ENCODE measurements at places on chromosomes 1 and 21.
A peak's percentile ranks its signal among the peaks of the same experiment; 100 is the strongest.

DNA sequence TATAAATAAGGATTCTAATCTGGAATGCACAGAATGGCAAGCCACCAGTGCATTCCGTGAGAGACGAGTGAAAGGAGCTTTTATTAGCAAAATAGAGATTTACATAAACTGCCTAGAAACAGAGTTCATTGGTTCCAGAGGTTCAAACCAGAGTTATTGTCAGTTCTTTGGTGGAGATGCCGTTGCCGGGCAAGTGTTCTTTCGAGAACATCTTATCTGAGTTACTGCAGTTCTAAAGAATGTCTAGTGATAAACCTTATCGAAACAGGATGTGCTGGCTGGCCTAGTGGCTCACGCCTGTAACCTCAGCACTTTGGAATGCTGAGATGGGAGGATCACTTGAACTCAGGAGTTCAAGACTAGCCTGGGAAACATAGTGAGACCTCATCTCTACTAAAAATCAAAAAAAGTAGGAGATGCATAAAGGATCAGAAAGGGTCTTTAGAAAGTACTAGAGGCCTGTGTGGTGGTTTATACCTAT lies 19.9 kb upstream of the EVI5 start:
- DNase-seq, result peak; percentile 17

GRCh38 chr1:223411710-223412109 lies 18.5 kb downstream of the CCDC185 start:
- DNase-seq, result no peak

GRCh38 chr1:94281361-94282142 lies 44.2 kb upstream of the ARHGAP29 start:
- DNase-seq, result no peak

DNA sequence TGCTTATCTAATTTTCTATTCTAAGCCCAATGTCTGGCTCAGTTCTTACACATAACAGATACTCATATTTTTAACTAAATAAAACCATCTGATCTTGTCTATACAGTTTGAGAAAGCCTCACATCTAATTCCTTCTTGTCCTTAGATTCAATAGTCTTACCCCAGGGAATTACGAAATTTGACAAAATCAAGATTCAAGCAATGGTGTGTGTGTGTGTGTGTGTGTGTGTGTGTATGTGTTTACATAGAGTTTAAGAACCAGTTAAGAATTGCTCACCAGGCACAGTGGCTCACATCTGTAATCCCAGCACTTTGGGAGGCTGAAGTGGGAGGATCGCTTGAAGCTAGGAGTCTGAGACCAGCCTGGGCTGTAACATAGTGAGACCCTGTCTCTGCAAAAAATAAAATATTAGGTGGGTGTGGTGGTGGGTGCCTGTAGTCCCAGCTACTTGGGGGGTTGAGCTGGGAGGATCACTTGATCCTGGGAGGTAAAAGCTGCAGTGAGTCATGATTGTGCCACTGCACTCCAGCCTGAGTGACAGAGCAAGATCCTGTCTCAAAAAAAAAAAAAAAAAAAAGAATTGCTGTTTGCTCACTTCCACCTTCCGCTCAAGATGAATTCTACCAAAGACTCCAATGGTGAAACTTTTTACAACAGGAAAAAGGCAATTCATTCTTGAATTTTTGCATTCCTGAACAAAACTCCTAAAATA lies 6.2 kb downstream of the WDR64 start:
- no peak for DNase-seq

GRCh38 chr1:218209351-218209861 lies 75.7 kb upstream of the RRP15 start:
- DNase-seq, result no peak

- no peak for DNase-seq
These were observed at the start of gene KCNQ4 for GRCh38 chr1:40783001-40783905. Gene KCNQ4, plus strand, starts transcription at chr1:40783787. Its CDS starts 307 bp downstream, at chr1:40784094.

DNA sequence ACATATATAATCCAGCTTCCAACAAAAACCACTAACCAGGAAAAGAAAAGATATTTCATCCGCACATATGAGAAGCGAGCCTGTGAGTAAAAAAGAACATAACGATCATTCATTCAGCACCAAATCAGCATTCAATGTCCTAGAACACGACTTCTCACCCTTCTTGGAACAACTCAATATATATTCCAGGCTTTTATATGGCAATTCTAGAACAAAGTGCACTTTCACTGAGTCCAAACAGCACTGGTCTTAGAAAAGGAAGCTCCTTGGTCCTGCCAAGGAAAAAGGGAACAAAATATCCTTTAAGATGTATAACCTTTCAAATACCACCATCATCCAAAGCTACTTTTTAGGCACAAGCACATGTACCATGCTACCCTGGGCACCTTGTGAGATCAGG lies 44.5 kb downstream of the RPL5 start:
- no peak for DNase-seq

- DNase-seq, result no peak
These were observed 118.6 kb downstream of the PRDM16 start for GRCh38 chr1:3187415-3188149.

GRCh38 chr1:33659641-33660040 lies 187.2 kb downstream of the ZSCAN20 start:
- no peak for DNase-seq

DNA sequence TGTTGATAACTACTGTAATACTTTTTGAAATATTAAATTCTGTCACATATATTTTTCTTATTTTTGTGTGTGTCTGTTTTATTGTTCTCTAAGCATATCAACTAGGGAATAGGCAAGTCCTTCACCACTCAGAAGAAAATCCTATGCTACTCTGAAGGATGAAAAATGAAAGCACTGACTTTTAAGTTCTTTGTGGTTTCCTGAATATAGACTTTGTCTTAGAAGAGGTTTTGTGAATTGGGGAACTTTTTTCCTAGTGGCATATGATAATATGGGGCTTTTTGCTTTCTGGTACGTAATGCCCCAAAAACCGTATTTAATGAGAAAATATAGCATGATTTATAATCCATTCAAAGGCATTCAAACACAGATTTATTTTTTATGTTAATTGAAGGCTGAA lies 136.0 kb downstream of the SNX7 start:
- DNase-seq, result peak; percentile 30

DNA sequence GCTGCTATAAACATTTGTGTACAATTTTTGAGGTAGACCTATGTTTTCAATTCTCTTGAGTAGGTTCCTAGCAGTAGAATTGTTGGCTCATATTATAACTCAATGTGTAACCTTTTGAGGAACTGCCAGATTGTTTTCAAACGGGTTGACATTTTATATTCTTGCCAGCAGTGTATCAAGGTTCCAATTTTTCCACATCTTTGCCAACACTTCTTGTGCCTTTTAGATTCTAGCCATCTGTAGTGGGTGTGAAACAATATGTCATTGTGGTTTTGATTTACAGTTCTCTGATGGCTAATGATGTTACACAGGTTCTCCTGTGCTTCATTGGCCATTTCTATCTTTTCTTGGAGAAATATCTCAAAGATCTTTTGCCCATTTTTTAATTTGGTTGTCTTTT lies 36.4 kb downstream of the MAP3K7CL start:
- DNase-seq, result no peak

- DNase-seq, result peak; percentile 58
These were observed 16.0 kb downstream of the ENO1 start for GRCh38 chr1:8862528-8862927.

- DNase-seq, result peak; percentile 60
These were observed 1.5 kb downstream of the TNFRSF25 start for GRCh38 chr1:6464514-6464836.

- no peak for DNase-seq
These were observed 37.8 kb upstream of the S1PR1 start for GRCh38 chr1:101198842-101199636.

GRCh38 chr1:54745274-54745673 lies 19.0 kb downstream of the PARS2 start:
- DNase-seq, result no peak

GRCh38 chr1:156887734-156888133 lies 5.8 kb upstream of the PEAR1 start:
- no peak for DNase-seq

DNA sequence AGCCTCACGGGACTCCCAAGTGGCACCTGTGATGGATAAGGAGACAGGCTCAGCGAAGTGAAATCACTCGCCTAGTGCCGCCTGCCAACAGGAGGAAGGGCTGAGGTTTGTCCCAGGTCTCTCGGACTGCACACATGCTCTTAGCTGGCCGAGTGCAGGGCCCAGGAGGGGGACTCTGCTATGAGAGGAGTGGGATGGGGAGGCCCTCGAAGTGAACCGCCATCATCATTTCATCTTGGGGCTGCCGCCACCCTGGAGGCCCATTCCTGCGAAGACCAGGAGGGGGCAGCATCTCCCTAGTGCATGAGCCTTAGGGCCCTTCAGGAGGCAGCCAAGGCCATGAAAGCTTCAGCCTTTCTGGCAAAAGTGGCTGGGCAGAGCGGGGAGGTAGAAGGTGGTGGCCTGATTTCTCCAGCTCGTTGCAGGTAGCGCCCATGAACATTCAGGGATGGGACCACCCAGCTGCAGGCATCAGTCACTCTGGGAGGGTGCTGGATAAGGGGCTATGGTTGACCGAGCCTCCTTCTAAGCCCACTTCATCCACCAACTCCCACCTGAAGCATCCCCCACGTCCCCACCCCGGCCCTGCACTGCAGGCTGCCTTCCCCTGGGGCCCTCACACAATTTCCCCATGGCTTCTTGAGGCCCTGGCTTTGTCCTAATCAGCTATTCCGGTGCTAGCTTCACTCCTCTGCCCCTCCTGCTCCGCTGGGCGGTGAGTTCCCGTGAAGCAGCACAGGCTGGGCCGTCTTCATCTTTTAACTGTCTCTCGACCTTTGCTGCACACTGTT lies 17.2 kb upstream of the RASSF5 start:
- DNase-seq, result peak; percentile 67

DNA sequence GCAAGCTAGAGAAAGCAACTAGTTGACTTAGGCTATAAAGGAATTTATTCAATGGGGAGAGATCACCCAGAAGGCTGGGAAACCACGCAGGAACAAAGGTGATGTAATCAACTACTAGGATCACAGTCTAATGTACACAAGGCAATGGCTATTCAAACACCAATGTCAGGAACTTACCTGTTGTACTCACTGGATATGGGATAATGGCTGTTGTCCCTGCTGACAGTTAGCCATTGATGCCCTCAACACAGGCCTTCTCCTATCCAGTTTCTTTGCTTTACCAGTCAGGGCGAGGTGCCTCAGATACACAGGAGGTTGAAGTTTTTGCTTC lies 32.3 kb downstream of the C21orf91 start:
- no peak for DNase-seq

DNA sequence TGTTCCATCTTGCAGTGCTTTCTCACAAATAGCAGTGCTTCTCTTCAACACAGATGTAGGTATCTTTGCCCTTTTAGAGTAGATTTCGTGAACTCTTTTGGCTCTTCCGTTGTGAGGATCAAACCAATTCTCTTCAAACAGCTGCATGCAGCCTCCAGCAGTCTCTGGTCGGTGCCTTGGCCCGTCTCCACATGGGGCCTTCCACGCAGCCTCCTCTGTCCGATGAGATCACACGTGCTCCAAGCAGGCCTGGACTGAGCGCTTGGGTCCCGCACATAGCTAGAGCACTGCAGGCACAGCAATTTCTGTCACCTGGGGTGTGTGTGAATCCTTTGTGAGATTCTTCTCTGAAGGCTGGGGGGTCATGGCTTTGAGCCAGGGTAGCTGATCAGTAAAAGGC lies 82.8 kb upstream of the KCNE2 start:
- no peak for DNase-seq

DNA sequence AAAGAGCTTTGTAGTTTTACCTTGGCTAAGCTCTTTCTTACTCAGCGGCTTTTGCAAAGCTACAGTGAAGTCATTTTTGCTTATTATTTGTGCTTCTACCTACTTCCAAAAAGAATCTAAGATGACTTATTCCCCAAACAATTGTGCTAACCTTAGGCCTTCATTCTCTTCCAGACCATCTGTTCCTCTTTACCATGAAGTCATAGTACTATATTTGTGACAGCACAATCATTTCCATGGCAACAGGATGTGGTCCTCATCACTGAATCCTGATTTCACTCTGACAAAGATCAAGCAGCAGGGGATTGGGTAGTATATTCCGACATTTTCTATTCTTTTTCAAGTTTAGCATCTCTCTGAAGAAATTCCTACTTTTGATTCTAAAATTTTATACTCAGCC lies 24.8 kb upstream of the NMNAT2 start:
- no peak for DNase-seq

DNA sequence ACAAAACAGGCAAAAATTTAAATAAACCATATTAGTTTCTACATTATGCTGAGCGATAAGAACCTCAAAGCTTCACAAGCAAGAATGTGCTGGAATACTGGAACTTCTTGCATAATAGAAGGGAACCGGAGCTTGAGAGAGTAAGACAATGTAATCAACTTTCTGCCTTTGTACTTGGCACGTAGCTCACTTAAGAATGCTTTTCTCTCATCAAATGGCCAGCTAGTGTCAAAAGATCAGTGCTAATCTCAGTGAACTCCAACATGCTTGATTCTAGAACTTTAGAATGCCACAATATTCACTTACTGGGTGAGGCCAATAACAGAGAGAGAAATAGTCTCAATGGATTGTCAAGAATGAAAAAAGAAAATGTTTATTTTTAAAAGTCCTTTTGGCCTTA lies 486.1 kb upstream of the LRRC7 start:
- DNase-seq, result no peak

DNA sequence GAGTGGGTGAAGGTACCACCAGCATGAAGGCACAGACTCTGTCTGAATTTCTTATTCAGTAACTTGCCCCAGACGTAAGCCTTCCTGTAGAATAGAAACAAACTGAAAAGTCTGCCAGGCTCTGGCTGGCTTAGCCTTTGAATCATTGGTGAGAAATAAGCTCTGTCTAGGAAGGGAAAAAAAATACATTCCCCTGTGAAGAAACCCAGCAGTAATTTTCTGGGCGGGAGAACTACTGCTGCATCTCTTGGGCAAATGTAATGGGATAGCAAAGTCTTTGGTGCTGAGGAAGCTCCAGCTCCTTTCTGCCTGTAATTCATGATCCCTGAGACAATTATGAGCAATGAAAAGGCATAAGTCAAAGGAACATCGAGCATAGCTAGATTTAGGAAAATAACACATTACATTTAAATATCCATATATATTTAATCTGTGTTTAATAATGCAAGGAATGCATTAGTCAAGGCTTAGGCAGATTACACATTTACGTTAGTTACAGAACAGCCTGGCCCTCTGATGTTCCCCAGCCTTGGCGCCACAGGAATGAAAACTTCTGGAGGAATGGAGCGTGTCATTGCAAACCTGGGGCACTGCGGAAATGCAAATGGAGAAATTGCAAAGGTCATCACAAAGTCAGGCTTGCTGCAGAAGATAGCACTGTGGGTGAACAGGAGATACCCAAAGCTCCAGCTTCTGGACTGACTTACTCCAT lies 216.3 kb upstream of the CAMK1G start:
- no peak for DNase-seq

- no peak for DNase-seq
These were observed 91.4 kb upstream of the PLXNA2 start for GRCh38 chr1:208335371-208336136.

- no peak for DNase-seq
These were observed 49.6 kb upstream of the ATP1A1 start for GRCh38 chr1:116323491-116323890.

GRCh38 chr1:21783679-21784603 lies 992 bp upstream of the USP48 start:
- no peak for DNase-seq

DNA sequence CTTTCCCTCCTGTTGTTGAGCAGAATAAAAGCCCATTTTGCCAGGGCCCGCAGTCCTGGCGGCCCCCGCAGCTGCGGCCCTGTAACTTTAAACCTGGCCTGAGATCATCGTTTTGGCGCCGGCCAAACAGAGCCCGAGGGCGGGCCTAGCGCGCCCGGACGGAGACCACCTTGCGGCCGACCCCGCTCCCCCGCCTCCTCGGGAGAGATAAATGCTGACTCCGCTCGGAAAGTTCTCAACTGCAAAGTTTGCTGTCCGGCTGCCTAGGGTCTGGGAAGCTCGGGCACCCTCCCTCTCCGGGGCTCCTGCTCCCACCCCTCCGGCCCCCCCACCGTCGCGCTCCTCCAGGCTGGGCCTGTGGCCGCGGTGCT lies at the start of gene PDPN:
Gene PDPN (plus strand): TSS at position 238 of the 371 bp plus-strand sequence. CDS start 202 bp downstream, outside the sequence.
- no peak for DNase-seq
